GM18507 (cell line): ENCODE measurements at places on chromosomes 4 and X.

DNA sequence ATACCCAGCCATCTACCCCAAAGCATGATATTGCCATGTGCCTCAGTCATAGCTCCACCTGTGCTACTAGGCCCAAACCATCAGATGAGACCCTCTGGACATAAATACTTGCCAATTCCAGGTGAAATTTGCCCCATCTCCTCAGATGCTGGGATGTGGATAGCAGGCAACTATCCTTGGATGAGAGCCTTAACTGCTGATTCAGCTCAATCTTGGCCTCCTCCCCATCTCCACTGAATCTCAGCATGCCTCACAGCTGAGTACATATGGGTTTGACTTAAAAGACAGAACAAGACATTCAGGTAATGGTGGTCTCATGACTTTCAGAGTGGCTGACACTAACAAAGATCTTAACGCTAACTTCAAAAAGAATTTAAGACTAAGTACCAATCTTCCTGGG is 50.8 kb upstream of the KLHL13 start:
- no peak for DNase-seq

- DNase-seq = no peak
Measured at GRCh38 chr4:55500072-55500471, 46.6 kb downstream of the CLOCK start.

DNA sequence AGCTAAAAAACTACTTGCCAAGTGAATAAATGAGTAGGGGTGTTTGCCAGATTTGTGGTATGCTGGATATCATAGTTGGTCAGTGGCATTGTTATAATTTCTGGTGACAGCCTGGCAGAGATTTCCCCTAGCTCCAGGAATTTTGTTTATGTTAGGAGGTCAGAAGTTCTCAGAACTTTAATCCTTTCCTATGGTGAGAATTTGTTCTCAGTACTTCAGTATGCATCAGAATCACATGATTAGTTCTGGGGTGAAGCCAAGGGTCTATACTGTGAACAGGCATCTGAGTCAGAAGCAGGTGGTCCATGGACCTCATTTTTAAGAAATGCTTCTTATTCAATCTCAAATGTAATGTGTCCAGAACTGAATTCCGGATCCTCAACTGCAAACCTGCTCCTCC is 10.5 kb downstream of the RASSF6 start:
- no peak for DNase-seq

GRCh38 chr4:93320356-93320755 is 508.2 kb upstream of the ATOH1 start:
- no peak for DNase-seq

- DNase-seq = no peak
Measured at GRCh38 chr4:111449657-111450056, 695.6 kb upstream of the FAM241A start.

DNA sequence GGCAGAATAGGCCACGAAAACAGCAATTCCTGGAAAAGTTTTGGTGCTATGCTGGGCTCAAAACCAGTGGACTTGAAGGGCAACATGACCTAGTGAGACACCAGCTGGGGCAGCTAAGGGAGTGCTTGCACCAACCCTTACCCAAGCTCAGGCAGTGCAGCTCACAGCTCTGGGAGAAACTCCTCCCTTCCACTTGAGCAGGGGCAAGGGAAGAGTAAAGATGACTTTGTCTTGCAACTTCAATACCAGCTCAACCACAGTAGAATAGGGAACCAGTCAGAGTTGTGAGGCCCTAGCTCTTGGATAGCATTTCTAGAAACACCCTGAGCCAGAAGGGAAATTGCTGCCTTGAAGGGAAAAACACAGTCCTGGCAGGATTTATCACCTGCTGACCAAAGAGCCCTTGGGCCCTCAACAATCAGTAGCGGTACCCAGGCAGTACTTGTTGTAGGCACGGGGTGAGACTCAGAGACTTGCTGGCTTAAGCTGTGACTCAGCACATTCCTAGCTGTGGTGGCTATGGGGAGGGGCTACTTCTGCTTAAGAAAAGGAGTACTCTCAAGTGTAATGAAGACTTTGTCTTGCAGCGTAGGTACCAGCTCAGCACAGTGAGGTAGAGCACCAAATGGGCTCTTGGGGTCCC is 19.7 kb upstream of the ABCG2 start:
- no peak for DNase-seq

DNA sequence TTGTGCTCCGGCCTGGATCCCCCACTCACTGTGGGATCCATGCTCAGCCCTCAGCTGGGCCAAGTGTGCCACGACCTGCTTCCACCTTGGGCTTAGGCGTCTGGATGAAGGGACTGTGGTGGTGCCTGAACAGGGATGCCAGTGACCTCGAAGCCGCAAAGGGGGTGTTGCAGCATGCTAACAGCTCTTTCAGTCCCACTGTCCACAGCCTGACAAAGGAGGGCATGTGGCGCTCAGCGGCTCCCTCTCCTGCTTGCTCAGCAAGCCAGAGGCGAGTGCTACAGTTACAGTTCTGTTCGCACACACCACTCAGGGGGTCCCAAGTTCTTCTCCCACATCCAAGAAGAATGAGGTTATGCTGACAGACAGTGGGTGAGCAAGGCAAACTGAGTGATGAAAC is 5.2 kb upstream of the IGBP1 start:
- no peak for DNase-seq

DNA sequence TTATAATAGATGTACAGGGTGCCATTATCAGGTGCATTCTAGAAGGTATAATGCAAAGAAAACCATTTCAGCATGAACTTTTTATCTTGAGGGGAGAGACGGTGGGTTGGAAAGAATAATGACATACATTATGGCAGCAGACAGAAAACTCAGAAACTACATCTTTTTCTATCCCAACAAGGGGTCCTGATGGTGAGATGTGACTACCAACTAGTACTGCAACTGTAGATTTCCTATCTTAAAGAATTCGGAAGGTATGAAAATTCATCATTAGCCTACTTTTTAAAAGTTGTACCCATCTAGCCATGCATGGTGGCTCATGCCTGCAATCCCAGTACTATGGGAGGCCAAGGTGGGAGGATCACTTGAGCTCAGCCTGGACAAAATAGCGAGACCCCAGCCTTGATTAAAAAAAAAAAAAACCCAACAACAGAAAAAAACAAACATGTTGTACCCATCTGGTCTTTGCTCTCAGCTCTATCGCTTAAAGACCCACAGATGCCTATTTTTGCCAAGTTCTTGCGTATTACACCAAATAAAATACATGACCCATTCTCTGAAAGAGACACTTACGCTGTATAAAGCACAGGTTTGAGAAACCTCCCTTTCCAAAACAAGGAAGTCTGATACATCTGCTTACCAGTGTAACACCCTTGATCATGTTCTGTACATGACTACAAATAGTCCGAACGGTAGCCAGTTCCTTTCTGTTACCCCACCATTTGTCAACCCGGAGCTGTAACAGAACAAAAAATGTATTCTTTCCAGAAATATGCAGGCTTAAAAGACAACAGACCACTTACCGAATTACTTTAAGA is 1.6 kb downstream of the RPL9 start:
- no peak for DNase-seq

- no peak for DNase-seq
Measured at GRCh38 chr4:149933883-149934282, 118.2 kb upstream of the IQCM start.

GRCh38 chr4:102878901-102879300 is 10.1 kb downstream of the CISD2 start:
- no peak for DNase-seq

DNA sequence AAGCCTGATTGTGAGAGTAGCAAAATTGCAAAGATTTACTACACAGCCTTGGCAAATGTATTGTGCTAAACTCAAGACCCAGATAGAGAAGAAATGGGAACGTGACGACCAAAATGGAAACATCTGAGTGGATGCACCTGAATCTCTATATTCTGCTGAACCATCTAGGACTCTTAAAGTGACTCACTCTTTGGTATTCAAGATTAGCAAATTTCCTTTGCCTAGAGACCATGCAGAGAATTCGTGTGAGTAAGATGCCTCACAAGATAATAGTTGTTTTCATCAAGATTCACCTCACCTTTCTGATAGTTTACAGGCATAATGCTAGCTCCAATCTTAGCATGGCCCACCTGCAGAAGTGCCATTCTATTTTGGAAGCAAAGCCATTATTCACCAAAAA is 14.4 kb upstream of the ATOH1 start:
- DNase-seq = no peak

DNA sequence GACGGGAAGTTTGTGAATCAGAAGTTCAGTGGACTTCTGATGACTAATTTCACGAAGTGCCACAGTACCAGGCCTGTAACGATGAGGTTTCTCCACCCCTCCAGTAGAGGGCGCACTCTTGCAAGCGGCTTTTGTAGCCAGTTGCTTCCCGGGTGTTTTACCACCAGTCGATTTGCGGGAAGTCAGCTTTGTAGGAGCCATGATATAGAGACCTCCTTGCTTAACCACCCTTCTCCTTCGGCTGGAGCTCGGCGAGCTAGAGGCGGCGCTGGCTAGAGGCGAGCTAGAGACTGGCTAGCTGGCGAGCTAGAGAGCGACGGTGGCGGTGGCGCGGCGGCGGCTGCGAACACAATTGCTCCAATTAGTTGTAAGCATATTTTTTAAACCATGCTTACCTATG is 72.0 kb downstream of the IL1RAPL1 start:
- DNase-seq = no peak

GRCh38 chr4:19623866-19624265 is 627.8 kb upstream of the SLIT2 start:
- DNase-seq = no peak

- DNase-seq = no peak
Measured at GRCh38 chr4:23720556-23720955, 169.3 kb downstream of the PPARGC1A start.

- no peak for DNase-seq
Measured at GRCh38 chr4:40710484-40711254, 39.1 kb upstream of the NSUN7 start.

DNA sequence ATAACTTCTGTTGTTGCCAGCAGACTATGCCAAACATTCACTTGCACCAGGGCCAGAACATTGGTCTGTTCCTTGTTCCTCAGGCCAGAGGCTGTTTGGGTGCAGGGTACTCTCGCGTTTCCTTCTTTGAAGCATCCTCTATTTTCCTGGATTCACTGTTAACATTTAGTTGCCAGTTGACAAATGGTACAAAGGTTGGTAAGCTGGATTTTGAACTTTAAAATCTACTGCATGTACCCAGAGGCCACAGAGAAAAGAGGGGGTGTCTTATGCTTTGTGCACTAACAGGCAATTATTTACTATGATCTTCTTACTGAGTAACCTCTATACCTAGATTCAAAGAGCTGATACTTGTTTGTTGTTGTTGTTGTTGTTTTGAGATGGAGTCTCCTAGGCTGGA is 12.8 kb upstream of the SAT1 start:
- no peak for DNase-seq

GRCh38 chrX:136646602-136647239 is 1.2 kb upstream of the CD40LG start:
- no peak for DNase-seq

DNA sequence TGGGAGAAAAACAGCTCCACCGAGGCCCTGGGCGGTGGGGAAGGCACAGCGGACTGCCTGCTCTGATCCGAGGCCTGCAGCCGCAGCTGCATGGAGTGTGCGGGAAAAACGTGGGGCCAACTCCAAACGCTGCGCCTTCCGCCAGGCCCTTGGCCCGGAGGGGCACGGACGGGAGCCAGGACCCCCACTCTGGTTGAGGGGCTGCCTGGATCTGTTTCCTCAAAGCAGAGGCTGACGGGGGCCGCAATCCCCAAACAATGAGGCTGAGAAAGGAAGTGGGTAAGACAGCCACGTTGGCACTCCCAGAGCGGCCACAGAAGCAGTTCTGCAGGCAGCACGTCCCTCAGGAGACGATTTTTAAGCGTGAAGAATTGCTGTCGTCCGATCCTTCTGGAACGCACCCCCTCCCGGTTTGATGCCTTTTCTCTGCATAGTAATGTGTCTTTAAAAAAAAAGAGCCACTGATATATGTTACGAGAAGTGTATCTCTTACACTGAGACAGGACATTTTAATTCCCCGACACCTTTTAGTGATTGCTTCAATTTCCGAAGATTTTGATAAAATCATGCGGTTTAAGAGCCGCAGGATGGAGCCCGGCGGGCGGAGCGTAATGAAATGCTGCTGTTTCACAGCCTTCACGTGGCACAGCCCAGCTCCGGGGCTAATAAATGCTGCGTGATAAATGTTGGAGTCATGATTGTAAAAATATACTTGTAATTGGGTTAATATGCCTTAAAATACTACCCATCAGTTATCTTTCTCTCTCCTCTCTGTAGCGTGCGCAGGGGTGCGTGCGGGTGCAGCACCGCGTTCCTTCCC is 85.7 kb downstream of the FAM53A start:
- no peak for DNase-seq

GRCh38 chr4:7539659-7540058 is 104.9 kb upstream of the PSAPL1 start:
- DNase-seq = peak; percentile 12

DNA sequence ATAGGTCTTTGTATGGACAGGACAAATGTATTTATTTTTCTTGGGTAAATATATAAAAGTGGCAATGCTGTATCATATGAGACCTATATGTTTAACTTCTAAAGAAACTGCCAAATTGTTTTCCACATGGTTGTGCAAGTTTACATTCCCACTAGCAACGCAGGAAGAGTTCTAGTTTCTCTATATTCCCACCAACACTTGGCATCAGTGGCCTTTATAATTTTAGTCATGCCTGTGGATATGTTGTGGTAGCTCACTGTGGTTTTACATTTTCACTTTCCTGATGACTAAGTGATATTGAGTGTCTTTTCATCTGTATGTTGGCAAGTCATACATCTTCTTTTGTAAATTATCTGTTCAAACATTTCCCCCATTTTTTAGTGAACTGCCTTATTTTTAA is 126.0 kb downstream of the EMCN start:
- DNase-seq = no peak

- DNase-seq = no peak
Measured at GRCh38 chr4:94654714-94655113, 103.0 kb upstream of the BMPR1B start.

- no peak for DNase-seq
Measured at GRCh38 chr4:125323654-125324053, 8.9 kb downstream of the FAT4 start.

- no peak for DNase-seq
Measured at GRCh38 chrX:130295519-130296296, 27.0 kb upstream of the ZNF280C start.

DNA sequence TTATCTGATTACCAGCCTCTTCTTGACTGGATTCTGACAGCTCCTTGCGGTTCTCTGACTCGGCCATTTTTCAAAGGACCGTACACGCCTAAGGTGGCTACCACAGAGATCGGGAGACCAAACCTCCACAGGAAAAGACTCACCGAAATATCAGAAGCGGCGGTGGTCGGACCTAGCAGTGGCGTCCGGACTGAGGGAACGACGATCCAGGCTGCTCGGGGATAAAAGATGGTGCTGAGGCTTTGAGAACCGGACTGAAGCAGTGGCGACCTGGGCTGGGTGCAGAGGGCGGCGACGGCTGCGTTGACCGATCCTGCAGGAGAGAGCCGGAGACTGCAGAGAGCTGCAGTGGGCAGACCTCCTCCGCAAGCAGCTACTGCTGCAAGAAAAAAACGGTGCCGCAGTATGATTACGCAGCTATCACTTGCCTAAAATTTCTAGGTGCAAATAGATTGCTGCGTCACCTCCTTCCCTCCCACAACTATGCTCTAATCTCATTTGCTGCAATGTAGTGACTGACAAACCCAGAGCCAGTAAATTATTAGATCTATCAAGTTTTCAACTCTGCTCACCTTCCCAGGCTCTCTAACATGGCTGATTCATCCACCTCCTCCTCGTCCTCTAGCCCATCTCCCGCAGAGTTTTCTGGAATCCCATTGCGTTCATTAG is at the start of gene NAP1L2:
Gene NAP1L2 (minus strand): TSS at position 426 of the 669 bp plus-strand sequence. CDS start 359 bp downstream, at position 67.
- no peak for DNase-seq
